ENCODE measurements at places on chromosomes 2 and 18. TPM values are rescaled to one million over a fixed set of nuclear protein-coding genes. Genes with fewer than 3 reads are reported as not detected.
A peak's percentile ranks its signal among the peaks of the same experiment; 100 is the strongest.

DNA sequence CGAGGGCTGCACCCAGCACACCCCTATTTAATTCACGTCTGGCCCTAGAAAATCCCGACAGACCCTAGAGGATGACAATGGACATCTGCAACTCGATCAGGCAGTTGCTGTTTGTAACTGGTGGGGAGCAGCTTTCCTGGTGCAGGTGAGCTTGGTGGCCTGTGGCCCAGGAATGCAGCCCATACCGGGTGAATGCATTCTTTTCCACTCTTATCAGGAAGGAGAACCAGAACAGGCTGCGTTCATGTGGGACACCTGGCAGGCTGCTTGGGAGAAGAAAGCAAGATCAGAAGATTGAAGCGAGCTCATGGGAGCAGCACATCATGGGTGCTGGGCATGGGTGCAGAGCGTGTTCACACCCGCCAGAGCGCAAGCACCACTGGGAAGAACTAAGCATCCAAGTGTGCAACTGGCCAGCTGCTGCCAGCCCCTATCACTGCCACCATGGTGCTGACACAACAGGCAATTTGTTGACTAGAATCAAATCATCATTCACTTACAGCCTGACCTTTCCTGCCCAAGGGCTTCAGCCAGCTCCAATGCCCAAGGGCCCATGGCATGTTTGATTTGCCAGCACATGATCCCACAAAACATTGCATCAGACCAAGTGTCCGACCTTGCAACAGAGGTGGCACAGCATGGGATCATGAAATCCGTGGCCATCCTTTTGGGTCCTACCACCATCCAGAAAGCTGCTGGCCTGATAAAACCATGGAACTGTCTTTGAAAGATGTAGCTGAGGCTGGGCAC, 241.7 kb upstream of the ID2 start:
- no peak overlapping the region for H3K4me3 ChIP-seq
- no peak overlapping the region for H3K27ac ChIP-seq
- H3K27me3 ChIP-seq: no peaks in the 10 kb centered on the region
- no peak for DNase-seq
- peaks cover 21% of the 10 kb centered on the region for H3K4me1 ChIP-seq
- no peaks in the 10 kb centered on the region for H3K36me3 ChIP-seq

The ITGA6 gene
- 69.5 TPM for total RNA-seq

DNA sequence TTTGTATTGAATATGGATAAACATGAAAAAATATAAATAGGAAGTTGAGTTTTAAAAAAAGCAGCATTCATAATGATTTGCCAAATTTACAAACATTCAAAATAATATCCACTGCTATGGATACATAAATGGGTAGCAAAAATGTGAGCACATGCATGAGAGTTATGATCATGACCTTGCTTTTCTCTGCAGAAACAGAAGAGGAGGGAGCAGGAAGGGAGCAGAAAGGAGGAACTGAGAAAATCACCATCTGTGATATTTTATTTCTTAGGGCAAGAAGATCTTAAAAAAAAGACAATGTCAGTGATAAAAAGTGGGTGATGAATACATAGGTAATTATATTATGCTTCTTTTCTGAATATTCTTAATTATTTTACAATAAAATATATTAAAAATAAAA, 17.7 kb upstream of the CCDC93 start:
- H3K27ac ChIP-seq: no peak overlapping the region
- H3K4me1 ChIP-seq: peaks cover 1% of the 10 kb centered on the region
- H3K36me3 ChIP-seq: no peaks in the 10 kb centered on the region
- peaks cover 20% of the 10 kb centered on the region for H3K27me3 ChIP-seq

DNA sequence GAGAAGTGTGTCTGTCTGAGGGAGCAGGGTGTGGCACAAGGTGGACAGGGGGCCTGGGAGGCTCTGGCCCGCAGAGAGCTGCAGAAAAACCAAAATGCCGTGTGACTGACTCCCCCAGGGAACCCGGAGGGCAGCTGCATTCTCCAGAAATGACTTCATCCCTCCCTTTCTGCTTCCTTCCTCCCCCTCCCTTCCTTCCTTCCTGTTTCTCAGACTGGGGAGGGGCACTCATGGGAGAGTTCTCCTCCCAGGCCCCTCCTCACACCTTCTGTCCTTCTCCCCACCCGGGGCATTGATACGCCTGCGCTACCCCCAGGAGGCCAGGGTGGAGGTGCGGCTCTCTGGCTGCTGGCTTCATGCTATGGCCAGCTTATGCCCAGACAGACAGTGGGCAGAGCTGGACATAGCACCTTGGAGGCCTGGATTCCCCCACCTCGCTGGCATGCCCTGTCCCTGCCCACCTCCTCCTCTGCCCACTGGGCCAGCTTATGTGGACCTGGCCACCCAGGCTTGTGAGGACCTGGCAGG, 8.2 kb upstream of the GPR17 start:
- H3K27me3 ChIP-seq: no peaks in the 10 kb centered on the region
- no peaks in the 10 kb centered on the region for H3K36me3 ChIP-seq
- no peak overlapping the region for H3K4me3 ChIP-seq
- peaks cover 5% of the 10 kb centered on the region for H3K4me1 ChIP-seq
- H3K27ac ChIP-seq: peak overlapping the region; percentile 88

- no peak overlapping the region for H3K27ac ChIP-seq
- H3K27me3 ChIP-seq: no peaks in the 10 kb centered on the region
- DNase-seq: no peak
- H3K4me1 ChIP-seq: no peaks in the 10 kb centered on the region
Measured at GRCh38 chr2:3459185-3460015, 59.9 kb downstream of the ADI1 start.

GRCh38 chr2:66364495-66365333, 70.2 kb upstream of the MEIS1 start:
- H3K4me1 ChIP-seq: peaks cover 9% of the 10 kb centered on the region
- no peaks in the 10 kb centered on the region for H3K27me3 ChIP-seq
- no peaks in the 10 kb centered on the region for H3K36me3 ChIP-seq
- no peak overlapping the region for H3K4me3 ChIP-seq
- H3K27ac ChIP-seq: no peak overlapping the region

The FAM210A gene
- 12.7 TPM for total RNA-seq

DNA sequence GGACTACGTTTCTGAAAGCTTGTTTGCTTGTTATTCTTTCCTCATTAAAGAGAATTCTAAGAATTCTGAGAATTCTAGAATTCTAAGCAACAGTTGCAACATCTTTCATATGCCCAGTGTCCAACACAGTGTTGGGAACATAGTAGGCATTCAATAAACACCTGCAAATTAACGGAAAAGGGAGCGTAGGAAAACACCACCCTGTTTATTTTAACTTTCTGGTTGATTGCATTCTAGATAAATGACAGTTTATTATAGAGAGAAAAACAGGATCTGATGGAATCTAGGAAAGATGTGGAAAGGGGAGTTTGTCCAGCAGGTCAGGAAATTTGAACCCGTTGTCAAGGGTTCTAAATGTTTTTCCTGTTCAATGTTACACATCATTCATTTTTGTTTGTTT, 24.2 kb upstream of the EFEMP1 start:
- H3K4me3 ChIP-seq: no peak overlapping the region
- DNase-seq: no peak
- no peaks in the 10 kb centered on the region for H3K36me3 ChIP-seq
- H3K27me3 ChIP-seq: peaks cover 2% of the 10 kb centered on the region

The RUFY4 gene
- total RNA-seq: not detected

- peaks cover 30% of the 10 kb centered on the region for H3K4me1 ChIP-seq
- no peaks in the 10 kb centered on the region for H3K27me3 ChIP-seq
- H3K4me3 ChIP-seq: peak overlapping the region; percentile 71
Measured at GRCh38 chr2:56448403-56449001, 264.7 kb downstream of the CCDC85A start.

DNA sequence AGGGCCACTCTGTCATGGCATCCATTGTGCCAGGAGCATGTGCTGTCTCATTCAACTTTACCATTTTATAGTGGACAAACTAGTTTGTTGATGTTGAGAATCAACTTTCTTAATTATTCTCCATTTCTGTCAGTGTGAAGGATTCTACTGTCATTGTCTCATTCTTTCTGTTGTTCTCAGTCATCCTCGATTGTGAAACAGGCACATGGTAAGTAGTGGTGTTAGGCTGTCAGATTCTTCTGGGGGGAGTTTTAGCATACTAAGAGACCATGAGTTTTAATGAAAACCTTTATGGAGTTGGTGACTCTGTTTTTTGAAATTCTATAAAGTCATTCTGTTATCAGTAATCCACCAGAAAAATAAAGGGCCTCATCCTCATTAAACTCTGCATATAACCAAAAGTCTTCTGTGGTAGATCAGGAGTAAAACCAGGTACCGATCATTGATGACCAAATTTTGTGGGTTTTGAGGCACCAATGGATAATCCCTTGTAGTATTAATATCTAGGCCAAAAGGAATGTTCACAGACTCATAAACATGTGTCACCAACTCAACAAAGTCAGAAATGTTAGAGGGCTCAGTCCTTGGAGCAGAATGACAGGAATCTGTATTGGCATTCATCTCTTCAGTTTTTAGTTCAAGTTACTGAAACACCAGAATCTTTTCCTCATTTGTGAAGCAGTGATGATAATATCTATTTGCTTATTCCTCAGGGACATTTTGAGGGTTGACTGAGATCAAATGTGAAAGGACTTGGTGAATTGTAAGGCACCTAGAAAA, 73.2 kb downstream of the CERS6 start:
- no peak for DNase-seq
- peaks cover 11% of the 10 kb centered on the region for H3K4me1 ChIP-seq
- H3K4me3 ChIP-seq: no peak overlapping the region
- no peak overlapping the region for H3K27ac ChIP-seq

GRCh38 chr2:18566145-18566769, 5.8 kb upstream of the RDH14 start:
- H3K4me3 ChIP-seq: no peak overlapping the region
- H3K4me1 ChIP-seq: no peaks in the 10 kb centered on the region
- H3K27me3 ChIP-seq: no peaks in the 10 kb centered on the region
- no peak for DNase-seq
- no peak overlapping the region for H3K27ac ChIP-seq
- H3K36me3 ChIP-seq: peaks cover 30% of the 10 kb centered on the region

DNA sequence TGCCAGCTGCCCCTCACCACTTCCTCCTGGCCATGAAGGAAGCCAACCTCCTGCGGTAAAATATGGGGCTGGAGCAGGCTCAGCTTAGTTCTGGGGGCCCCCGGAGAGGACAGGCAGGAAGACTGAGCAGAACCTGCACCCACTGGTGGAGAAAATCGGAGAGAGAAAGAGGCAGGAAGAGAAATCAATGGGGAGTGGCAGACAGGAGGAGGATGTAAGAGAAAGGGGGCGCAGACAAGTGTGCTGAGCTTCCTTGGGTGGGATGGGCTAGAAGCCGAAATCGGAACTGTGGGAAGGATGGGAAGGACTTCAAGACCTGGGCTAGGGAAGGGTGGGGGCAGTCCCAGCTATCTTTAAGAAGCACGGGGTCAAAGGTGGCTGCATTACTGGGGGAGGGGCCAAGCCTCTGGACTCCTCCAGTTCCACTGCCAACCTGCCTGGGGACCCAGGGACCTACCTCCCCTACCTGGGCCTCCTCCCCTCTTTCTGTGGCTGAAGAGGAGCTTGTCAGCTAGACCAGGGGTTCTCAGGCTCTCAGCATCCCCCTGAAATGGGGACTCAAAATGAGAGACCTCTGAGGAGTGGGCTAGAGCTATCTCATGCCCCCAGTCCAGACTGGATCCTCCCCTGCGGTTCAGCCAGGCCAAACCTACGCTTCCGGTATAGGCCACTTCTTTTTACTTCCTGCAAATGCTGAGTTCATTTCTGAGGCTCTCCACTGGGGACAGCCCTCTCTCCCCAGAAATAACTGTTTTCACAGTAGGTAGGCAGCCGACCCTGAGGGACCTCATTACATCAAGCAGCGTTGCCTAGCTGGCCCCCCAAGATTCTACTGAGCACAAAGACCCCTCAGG, 33.6 kb upstream of the B3GNT7 start:
- peaks cover 6% of the 10 kb centered on the region for H3K4me1 ChIP-seq
- DNase-seq: no peak
- H3K36me3 ChIP-seq: peaks cover 5% of the 10 kb centered on the region
- H3K27me3 ChIP-seq: no peaks in the 10 kb centered on the region
- H3K4me3 ChIP-seq: no peak overlapping the region

The ACSL3 gene
- total RNA-seq: 66.9 TPM

The KATNAL2 gene
- total RNA-seq: 6.1 TPM

- no peaks in the 10 kb centered on the region for H3K36me3 ChIP-seq
- H3K27me3 ChIP-seq: no peaks in the 10 kb centered on the region
- H3K4me1 ChIP-seq: peaks cover 5% of the 10 kb centered on the region
- H3K4me3 ChIP-seq: no peak overlapping the region
- no peak overlapping the region for H3K27ac ChIP-seq
Measured at GRCh38 chr18:48333563-48333962, 75.6 kb downstream of the ZBTB7C start.

- peaks cover 11% of the 10 kb centered on the region for H3K4me1 ChIP-seq
- no peak for DNase-seq
- H3K27ac ChIP-seq: no peak overlapping the region
- no peak overlapping the region for H3K4me3 ChIP-seq
- peaks cover 8% of the 10 kb centered on the region for H3K36me3 ChIP-seq
- H3K27me3 ChIP-seq: no peaks in the 10 kb centered on the region
Measured at GRCh38 chr2:189662669-189663226, 1.5 kb downstream of the ASNSD1 start.

- DNase-seq: no peak
- peaks cover 10% of the 10 kb centered on the region for H3K4me1 ChIP-seq
- no peak overlapping the region for H3K27ac ChIP-seq
- no peaks in the 10 kb centered on the region for H3K36me3 ChIP-seq
- no peak overlapping the region for H3K4me3 ChIP-seq
Measured at GRCh38 chr2:15042801-15043217, 410.3 kb downstream of the LRATD1 start.

DNA sequence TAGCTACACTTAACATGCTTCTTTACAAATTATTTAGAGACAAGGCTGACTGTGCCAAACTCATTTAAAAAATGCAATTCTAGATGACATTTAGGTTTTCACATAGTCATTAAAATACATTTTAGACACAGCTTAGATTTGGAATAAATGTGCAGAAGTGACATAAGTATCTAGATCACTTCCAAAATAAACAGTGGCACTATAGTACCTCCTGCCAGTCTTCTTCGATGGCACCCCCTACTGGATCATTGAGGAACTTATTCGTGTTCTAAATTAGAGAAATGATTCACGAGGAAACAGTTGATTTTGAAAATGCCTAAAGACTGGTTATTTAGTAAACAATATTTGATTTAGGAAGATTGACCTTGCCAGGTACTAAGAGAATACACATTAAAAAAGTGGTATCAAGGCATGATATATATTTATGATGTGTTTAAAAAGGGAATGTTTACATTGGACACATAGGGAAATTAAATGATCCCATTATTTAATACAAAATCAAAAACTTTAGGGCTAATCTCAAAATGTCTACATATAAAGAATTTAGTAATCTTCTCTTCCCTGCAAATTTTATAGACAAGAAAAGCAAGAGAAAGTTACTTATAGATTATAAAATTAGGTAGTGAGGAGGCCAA, 323.9 kb downstream of the XIRP2 start:
- no peak overlapping the region for H3K27ac ChIP-seq
- H3K4me1 ChIP-seq: peaks cover 2% of the 10 kb centered on the region
- no peak overlapping the region for H3K4me3 ChIP-seq
- H3K36me3 ChIP-seq: no peaks in the 10 kb centered on the region
- H3K27me3 ChIP-seq: no peaks in the 10 kb centered on the region
- no peak for DNase-seq

DNA sequence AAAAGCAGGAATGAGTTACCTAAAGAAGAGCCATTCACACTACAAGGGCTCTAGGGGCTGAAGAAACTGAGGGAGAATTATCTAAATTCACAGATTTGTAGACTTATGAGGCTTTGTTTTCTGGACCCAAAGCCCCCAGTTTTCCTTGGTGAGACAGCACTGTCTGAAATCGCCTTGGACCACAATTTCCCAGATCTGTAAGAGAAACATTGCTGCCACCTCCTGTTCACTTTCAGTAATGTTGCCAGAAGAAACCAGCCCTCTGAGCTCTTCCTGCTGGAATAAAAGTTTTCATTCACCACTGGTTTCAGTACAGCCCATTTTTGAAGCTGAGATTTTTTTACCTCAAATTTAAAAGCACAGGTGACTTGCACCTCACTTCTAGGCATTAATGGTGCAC, 169.2 kb downstream of the CDH20 start:
- no peaks in the 10 kb centered on the region for H3K36me3 ChIP-seq
- no peak overlapping the region for H3K4me3 ChIP-seq
- H3K27me3 ChIP-seq: peaks cover 3% of the 10 kb centered on the region
- DNase-seq: peak; percentile 44

All from progenitor cell of endocrine pancreas (in vitro differentiated cells).